Neural crest cell (in vitro differentiated cells): ENCODE measurements at places on chromosomes 12 and 14.

DNA sequence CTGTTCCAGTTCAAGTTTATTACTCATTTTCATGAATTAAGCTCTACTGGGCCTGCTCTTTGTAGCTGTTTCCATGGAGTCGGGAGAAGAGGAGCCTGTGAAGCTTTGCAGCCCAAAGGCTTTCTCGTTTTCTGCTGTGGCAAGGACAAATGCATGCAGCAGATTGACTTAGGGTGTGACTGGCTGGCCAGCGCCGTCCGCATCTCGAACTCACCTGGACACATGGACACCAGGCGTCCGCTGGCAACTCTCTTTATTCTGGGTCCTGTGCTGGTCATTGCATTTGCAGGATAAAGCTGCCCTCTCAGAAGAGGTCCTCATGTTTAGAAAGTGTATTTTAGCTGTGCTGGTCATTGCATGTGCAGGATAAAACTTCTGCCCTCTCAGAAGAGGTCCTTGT lies 350.4 kb downstream of the TMEM121 start:
- no peak for DNase-seq

- no peak for DNase-seq
Measured at GRCh38 chr12:124296916-124297351, 2.0 kb downstream of the RFLNA start.

GRCh38 chr12:49277466-49277865 lies 12.6 kb downstream of the TUBA1C start:
- no peak for DNase-seq

DNA sequence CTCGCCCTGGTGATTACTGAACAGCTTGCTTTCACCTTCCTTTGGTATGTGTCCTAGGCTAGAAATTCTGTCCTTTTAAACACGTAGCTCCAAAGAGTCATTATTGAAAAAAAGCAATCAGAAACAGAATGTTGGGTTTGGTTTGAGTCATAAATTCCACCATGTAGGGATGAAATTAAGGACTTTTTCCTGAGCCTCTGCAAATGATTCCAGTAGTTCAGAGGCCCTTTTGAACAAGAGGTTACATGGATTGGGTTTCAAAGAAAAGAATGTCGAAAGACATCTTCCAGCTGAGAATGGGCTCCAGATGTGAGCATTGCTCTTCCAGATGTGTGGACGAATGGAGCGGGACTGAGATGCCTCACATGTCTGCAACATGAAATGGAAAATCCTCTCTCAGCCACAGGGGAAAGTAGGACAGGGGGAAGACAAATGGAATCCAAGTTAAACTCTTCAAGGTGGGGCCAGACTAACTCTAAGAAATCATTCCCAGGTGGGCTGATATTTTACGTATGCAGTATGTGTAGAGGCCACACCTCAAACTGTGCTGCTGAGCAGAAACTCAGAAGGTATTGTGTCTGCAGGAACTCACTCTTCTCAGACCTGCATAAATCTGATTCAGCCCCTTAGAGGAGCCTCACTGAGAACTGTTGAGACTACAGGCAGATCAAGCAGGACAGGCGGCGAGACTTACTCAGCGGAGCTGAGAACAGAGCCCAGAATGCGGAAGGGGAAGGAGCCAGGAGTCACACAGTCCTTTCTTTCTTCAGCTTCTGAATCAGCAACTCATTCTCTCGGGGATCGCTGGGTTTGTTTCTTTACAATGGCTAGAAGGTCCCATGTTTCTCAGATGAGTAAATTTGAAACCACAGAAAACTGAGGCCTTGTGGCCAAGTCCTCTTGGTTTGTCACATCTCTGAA lies 23.3 kb upstream of the EMP1 start:
- DNase-seq: no peak

DNA sequence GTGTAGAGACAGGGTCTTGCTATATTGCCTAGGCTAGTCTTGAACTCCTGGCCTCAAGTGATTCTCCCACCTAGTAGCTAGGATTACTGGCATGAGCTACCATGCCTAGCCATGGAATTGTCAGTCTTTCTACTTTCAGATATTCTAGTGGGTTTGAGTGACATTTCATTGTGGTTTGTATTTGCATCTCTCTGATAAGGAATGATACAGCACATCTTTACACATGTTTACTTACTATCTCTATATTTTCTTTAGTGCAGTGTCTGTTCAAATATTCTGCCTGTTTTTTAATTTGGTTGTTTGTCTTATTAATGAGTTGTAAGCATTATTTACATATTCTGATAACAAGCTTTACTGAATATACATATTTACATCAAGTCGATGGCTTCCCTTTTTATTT lies 73.6 kb downstream of the CMKLR1 start:
- no peak for DNase-seq

DNA sequence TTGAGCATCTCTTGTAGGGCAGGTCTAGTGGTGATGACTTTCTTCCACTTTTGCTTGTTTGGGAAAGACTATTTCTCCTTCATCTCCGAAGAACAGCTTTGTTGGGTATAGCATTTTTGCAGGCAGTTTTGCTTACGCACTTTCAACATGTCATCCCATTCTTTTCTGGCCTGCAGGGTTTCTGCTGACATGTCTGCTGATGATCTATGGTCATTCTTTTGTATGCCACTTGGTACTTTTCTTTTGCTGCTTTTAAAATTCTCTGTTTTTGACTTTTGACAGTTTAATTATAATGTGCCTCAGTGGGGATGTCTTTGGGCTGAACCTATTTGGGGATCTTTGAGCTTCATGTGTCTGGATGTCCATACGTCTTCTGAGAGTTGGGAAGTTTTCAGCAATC lies 78.2 kb downstream of the PTHLH start:
- DNase-seq: no peak

DNA sequence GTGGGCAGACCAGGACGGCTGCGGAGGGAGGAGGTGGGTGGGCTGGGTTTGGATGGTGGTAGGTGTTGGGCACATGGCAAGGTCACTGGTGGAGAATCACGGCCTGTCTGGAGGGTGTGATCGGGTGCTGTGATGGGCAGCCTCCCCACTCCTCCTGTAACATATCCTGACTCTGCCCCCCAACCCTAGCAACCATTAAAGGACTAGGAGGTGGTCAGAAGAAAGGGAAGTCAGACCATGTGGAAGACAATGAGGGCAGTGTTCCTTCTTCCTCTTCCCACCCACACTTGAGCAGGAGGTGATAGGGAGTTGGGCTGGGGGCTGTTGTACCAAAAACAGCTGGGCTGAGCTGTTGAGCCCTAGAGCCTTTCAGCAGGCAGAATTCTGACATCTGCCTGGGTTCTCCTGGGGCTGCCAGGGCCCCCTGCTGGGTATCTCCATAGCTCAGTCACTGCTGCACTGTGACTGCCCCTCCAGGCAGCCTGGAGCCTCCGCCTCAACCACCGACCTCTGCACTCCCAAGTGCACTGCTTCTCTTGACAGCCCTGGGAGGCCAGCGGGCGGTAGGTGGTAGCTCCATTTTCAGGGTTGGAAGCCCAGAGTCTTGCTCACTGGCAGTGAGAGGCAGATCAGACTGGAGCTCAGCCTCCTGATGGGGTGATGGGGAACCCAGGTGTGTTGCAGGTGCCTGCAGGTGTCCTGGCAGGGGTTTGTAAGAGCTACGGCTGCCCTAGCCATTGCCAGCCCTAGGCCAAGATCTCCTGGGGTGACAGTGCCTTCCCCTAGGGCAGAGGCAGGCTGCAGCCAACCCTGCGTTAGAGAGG lies 15.4 kb downstream of the VASH1 start:
- DNase-seq: peak; percentile 28

- no peak for DNase-seq
Measured at GRCh38 chr12:29655861-29656260, 127.9 kb downstream of the TMTC1 start.

DNA sequence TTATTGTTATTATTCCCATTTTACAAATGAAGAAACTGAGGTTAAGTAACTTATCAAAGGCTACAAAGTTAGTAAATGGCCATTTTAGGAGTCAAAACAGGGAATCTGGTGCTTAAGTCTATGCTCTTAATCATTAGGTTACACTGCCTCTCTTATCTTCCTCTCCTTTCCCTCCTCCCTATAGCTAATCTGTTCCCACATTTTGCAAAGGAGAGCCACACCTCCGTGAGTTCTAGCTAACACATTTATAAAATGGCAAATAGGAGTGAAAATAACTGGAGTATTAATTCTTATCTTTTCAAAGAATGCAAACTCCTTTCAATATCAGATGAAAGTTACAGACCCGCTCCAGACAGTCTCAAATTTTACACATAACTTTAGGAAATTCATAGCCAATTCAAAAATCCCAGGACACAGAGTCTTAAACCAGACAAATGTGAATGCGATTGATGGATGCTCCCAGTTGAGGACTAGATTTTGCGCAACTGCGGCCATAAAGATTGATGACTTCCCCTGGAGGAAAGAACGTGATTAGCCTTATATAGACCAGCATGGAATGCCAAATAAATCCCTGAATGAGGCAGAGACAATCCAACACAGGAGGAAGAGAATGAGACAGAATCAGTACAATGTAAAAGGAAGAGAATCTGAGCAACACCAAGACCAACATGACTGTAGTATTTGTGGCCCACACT lies 225.0 kb upstream of the ARID2 start:
- no peak for DNase-seq

GRCh38 chr12:55711786-55712553 lies 3.9 kb upstream of the BLOC1S1 start:
- DNase-seq: no peak

DNA sequence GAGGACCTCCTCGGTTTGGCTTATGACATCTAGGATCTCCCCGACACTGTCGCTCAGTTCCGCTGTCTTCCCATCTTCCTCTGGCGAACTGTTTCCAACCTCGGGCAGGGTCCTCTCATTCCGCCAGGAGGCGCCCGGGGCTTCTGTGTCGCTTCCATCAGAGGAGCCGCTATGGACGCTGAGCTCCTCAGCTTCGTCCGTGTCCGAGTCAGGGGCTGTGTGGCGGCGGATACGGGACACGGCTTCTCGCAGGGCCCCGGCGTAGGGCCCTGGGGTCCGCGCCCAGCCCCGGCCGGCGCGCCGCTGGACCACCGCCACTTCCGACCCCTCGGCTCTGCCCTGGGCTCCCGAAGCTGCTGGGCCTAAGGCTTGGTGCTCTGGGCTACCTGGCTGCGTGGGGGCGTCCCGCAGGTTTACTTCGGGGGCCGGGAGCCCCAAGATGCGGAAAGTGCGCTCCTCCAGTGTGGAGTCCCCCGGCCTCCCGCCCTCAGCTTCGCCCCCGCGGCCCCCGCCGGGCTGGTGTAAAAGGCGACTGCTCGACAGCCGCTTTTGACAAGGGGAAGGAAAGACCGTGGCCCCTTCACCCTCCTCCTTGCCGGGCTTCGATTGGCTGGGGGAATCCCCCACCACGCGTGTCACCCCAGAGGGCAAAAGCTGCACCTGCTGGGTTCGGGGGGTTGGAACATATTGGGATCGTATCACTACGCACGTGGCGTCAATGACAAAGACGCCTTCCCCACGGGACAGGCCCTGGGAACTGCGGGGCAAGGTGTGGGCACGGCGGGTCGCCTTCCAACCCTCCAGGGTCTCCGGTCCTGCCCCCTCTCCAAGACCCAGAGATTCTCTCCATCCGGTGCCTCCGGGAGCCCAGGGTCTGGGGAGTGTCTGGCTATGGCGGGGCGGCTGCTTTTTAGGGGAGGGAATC lies 2.1 kb downstream of the DDN start:
- DNase-seq: peak; percentile 88

DNA sequence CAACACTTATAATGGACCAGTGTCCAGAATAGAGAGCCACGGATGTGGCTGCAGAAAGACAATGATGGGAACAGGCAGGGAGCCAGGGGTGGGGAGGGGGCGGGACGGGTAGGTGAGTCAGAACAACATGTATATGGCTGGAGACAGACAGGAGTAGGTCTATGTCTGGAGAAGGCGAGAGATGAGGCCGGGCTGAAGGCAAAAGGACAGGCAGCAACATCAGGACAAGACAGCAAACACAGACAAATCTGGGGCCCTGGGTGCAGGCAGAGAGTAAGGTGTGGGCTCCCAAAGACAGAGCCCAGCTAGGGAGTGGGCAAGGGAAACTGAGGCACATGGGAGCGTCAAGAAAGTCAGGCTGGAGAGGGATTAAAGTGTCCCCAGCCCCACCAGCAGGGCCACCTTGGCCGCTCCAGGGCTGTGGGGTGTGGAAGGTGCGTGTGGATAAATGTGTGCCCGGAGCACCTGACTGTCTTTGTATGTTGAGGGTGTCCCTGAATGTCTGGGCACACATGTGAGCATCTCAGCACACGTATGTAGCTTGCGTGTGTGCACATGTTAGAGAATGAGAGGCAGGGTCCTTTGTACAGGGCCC lies 44.1 kb downstream of the FAM222A start:
- no peak for DNase-seq

DNA sequence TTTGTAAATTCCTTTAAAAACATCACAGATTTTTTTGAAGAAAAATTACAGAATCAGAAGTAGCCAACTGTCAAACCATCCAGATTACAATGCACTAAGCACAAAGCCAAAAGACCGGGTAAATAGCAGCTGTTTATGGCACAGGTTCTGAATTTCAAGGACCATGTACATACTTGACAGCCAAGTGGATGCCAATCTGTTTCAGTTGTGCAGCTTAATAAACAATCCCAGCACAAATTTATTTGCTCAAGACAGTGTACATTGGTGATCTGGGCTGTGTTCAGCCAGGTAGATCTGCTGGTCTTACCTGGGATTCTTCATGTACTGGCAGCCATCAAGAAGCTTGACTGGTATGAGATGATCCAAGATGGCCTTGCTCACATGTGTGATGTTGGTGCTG lies 229.8 kb upstream of the FLRT2 start:
- no peak for DNase-seq

DNA sequence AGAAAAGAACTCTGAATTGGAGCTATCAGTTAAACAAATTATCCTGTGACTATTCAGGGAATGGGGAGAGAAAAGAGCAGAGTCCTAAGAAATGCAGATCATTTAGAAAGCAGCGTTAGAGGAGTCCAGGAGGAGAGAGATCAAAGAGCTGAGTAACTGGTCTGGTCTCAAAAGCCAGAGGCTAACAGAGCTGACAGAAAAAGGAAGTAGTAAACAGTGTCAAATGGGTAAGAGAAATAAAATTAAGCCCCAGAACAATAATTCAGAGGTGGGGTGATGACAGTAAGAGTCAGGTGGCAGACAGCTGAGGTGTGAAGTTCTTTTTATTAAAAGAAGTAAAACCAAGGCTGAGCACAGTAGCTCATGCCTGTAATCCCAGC lies 19.3 kb downstream of the GXYLT1 start:
- no peak for DNase-seq
